ENCODE measurements at places on chromosomes 5 and 9.

- DNase-seq = no peak
Measured at GRCh38 chr5:138623053-138623452, 47.9 kb upstream of the HSPA9 start.

DNA sequence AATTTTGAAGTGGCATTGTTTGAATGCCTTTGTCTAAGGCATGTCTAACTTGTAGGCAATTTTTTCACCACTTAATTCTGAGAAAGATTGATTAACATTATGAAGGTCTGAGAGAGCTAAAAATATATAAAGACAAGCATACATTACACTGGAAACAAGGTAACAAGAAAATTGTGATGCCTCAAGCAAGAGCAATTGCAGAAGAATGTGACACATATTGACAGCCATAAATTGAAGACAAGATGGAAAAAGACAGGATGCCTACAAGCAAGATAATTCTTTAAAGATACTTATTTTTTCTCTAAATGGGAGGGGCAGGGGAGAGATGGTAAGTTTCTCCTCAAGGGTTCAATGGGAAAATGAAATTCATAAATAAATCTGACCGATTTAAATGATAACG lies 103.1 kb upstream of the CYLC2 start:
- DNase-seq = no peak

- DNase-seq = no peak
Measured at GRCh38 chr9:14790628-14791027, 68.1 kb upstream of the CER1 start.

GRCh38 chr5:71806711-71807110 lies 87.6 kb downstream of the CARTPT start:
- DNase-seq = no peak

DNA sequence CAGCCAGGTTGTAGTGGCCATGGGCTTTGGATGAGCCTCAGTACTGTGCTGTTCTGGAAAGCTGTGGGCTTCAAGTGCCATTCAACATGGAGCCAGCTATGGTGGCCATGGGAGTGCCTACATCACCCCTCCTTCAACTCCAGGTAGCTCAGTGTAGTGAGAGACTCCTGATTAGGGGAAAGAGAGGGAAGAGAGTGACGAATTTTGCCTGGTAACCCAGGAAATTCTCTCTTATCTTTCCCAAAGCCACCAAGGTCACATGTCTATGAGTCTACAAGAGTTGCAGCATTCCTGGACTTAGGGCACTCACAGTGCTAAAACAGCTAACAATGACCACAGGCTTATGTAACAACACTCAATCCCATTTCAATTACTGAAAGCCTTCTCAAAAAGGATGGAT lies 81.7 kb upstream of the SPTLC1 start:
- DNase-seq = no peak

GRCh38 chr5:170486371-170486770 lies 17.4 kb upstream of the KCNIP1 start:
- no peak for DNase-seq

GRCh38 chr5:78765756-78766411 lies 117.3 kb upstream of the LHFPL2 start:
- DNase-seq = no peak

- no peak for DNase-seq
Measured at GRCh38 chr5:17398431-17398830, 99.6 kb upstream of the TAF11L2 start.

DNA sequence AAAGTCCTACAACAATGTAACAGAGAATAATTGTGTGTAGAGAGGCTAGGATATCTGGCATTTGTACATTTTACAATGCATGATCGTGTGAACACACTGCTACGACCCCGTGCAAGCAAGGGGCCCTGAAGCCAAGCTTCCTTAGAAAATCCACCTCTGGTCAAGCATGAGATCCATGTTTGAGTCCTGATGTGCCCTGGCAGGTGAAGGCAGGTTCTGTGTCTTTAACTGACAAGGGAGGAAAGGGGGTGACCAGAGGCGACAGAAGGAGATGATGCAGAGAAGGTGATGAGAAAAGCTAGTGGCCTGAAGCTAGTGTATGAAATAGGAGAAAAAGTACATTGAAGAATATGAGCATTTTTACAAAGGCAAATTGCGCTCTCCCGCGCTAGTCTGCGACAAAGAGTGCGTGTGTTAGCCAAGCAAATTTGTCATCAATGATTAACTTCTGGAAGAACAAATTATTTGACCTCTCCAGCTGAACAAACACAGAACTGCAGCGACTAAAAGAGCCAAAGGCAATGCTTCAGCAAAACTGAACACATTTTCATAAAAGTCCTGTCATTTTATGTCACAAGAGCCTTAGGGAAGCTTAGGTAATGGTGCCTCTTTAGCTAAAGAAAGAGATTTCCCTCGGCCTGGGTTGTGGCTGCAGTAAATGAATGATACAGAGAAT lies 101.7 kb upstream of the DAPK1 start:
- no peak for DNase-seq

GRCh38 chr9:131238402-131239021 lies 37.8 kb downstream of the FAM78A start:
- DNase-seq = peak; percentile 21

- no peak for DNase-seq
Measured at GRCh38 chr5:73812962-73813588, 187.1 kb downstream of the ARHGEF28 start.

- no peak for DNase-seq
Measured at GRCh38 chr5:178581621-178582020, 8.6 kb downstream of the COL23A1 start.

GRCh38 chr5:116573702-116574366 lies 789 bp downstream of the SEMA6A start:
- peak; percentile 39 for DNase-seq

GRCh38 chr9:61674465-61674864 lies 484.6 kb downstream of the SPATA31A7 start:
- DNase-seq = no peak

DNA sequence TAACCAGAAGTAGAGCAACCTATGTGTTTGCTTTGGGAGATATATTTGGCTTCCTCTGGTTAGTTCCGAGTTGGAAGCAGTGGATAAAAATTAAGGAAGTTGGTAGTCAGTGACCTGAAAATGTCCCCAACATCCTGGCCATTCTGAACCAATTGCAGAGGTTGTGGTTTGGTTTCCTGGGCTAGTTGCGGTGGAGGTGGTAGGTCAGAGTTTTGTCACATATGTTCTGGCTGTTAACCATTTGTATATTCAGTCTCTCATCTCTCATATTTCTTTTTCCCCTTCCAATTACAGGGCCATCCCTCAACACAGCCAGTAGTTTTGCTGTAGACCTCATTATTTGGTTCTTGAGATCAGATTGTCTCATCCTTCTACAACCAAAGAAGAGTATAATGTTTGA lies 1026.9 kb downstream of the PTPRD start:
- no peak for DNase-seq

DNA sequence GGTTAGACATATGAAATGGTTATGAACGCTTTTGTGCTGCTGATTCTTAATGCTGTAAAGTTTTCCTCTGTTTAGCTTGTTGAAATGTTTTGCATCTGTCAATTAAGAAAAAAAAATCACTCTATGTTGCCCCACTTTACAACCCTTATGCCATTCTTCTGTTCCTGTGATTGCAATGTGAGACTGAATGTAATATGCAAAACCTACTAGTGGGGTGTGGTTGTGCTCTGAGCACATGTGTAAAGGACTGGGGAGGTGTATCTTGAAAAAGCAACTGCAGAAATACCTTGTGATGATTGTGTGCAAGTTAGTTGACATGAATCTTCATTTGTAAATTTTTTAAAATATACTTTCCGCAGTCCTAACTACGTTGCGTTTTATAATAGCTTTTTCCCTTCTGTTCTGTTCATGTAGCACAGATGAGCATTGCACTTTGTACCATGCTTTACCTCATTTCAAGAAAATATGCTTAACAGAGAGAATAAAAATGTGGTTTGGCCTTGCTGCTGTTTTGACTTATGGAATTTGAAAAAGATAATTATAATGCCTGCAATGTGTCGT lies 357.0 kb upstream of the PIK3R1 start:
- DNase-seq = no peak

DNA sequence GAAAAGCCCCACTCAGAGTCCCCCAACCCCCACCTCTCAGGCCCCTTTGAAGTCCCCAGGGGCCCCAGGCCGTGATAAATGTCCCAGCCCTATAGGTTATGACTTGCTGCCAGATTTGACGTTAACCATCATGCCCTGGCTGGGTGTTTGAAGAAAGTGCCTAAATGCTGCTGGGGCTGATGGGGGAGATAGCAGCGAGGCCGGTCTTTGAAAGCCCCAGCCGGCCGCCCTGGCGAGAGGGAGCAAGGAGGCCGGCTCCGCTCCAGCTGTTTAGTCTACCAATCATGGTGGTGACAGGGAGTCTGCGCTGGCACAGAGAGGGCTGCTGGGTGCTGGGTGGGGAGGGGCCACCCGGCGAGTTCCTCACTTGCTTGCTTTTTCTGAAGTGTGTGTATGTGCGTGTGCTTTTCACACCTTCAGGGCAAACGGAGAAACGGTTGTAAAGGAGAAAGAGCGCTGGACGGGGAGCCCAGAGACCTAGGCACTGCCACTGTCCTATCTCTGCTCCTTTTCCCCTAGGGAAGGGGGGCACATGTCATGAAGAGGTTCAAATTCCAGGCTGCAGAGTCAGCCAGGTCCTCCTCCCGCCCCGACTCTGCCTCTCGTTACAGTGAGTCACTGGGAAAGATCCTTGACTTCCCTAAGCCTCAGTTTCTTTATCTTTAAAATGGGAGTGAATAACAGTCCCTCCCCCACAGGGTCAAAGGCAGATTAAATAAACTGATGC lies 126.1 kb upstream of the HAND1 start:
- no peak for DNase-seq

DNA sequence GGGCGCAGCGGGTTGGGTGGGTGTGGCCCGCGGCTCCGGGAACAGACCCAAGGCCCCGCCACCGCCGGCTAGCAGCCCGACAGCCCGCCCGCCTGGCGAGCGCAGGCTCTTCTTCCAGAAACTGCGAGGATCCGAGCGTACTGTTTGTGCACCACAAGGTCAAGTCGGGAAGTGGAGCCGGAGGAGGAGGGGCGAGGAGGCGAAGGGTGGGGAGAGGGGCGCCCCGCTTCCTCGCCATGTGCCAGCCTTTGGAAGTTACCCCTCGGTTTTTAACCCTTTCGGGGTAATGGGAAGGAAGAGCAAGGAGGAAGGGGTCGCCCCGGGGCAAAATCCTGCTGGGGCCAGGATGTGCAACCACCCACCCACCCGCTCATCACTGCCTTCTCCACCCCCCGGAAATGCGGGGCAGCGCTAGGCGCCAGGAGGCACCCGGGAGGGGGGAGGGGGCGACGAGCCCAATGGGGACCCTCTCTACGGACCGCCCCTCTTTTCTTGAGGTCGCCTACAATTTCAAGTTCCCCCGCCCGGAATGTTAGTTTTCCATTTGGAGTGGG lies 1.1 kb upstream of the JADE2 start:
- no peak for DNase-seq

DNA sequence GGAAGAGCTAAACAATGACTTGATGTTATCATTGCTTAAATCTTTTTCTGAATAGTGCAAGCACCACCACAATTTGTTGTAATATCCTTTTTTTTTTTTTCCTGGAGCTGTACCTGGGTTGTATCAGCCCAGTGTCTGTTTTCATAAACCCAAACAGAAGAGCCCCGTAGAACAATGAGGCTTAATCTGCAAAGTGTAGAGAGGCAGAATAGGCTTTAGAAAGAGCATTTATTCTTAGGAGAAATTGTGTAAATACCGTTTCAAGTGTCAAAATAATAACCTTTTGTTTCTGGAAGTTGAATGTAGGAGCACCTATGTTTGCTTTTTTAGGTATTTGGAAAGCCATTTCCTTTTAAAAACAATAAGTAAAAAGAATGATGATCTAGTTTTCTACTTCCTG lies 26.4 kb downstream of the RGS7BP start:
- no peak for DNase-seq

GRCh38 chr5:136137497-136138220 lies 5.0 kb downstream of the SMAD5 start:
- DNase-seq = no peak

DNA sequence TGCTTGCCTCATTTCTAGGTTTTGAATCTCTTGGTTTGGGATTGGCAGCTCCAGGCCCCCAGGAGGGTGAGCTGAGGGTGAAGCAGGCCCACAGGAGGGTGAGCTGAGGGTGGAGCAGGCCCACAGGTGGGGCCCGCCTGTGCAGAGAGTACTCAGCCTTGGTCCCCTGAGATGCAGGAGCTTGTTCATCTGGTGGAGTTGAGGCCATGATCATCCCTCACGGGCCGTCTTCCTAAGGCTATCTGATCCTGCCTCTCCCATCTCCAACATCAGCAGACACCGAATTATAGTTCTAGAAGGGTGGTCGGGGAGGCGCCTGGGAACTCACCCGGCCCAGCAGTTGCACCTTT lies 131.7 kb upstream of the PHYKPL start:
- DNase-seq = no peak

- no peak for DNase-seq
Measured at GRCh38 chr9:76161541-76161940, 232.7 kb downstream of the RFK start.

- no peak for DNase-seq
Measured at GRCh38 chr5:39501397-39501796, 76.6 kb upstream of the DAB2 start.

- DNase-seq = no peak
Measured at GRCh38 chr5:135016861-135017290, 17.2 kb downstream of the PITX1 start.

DNA sequence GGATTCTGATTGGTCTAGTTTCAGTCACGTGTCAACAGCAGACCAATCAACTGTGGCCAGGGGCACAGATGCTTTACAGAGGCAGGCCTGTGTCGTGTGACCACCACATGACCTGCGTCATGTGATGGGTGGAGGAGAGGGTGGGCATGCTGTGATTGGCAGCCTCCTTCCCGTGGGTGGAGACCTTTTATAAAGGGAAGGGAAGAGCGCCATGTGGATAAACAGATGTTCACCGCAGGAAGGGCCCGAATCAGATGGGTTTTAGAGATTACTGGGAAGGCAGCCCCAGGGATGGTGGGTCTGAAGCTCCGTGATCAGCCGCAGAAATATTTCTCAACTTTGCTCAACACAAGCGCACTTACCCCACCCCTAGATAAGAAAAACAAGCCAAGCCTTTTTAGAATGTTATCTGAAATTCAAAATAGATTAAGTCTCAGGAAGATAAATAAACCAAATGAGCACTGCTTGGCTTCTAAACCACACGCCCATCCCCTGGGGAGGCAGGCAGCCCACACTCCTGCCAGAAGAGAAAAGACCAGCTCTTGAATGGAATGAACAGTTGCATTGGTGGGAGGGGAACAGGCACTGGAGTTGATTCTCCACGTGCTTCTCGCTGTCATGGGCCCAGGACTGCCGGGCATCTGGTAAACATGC lies 43.6 kb downstream of the ROPN1L start:
- DNase-seq = no peak

Measured in neuronal stem cell (in vitro differentiated cells).